Stimulated activated CD8-positive, alpha-beta memory T cell treated with anti-CD3 and anti-CD28 coated beads, Interleukin-7, amount 100 ng/mL, for 24 hours (primary cell): ENCODE measurements at places on chromosomes 11 and 22.

DNA sequence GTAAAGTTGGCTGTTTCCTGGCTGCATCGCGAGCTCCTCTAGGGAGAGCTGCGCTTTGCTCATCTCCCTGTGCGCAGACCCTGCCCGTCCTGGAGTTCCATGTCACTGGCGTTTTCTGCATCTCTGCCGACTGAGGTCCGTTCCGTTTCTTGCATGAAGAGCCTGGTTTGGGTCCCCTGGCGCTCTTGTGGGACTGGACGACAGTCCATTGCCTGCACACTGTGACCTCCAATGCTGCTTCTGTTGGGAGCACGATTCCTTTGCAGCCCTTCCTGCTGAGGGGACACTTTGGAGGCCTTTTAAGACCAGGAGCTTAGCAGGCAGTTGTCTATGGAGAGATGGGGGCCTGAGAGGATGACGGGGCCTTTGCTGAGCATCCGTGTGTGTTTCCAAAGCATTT is 90.3 kb downstream of the TBC1D22A start:
- DNase-seq: no peak

DNA sequence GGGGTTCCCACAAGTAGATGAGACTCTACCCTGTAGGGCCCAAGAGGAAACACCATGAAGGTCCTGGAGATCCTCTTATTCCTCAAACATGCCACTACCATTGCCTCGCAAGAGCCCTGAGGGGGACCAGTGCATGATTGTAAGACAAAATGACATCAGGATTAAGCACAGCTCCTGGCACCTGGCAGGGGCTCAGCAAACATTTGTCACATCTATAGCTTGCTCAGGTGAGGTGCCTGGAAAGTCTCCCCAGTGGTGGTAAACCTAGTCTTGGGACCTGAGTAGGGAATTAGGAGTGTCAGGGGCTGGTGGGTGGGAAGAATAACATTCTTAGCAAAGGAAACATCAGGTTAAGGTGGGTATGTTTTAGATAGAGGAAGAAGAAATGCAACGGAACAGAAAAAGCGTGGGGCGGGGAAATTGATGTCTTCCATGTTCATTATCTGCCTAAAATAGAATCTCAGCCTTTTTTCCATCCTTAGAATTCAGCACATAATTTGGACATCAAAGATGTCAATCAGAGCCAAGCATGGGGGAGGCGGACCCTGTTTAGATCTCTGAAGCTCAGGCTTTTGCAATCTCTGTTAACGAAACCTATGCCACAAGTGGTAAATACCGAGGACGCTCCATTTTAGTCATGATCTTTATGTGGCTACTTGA is 924 bp downstream of the YPEL1 start:
- no peak for DNase-seq

- no peak for DNase-seq
Observed at GRCh38 chr11:92224407-92225124, at the start of gene FAT3. Gene FAT3, plus strand, starts transcription at chr11:92224818. Its CDS starts 127,295 bp downstream, at chr11:92352113.

DNA sequence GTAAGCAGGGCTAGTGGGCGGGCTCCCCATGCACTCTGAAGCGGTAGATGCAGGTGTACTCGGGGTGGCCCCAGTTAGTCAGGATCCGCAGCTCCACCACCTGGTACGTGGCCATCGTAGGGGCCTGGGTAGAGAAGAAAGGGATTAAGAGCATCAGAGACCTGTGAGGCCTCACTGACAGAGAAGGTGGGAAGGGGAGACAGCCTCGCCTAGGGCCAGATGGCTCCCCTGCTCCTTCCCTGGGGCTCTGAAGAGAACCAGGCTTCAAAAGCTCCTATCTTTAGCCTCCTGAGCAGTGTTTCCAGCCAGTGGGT is 19.6 kb downstream of the SUN2 start:
- no peak for DNase-seq

- DNase-seq: no peak
Observed at GRCh38 chr11:125407046-125407445, 89.0 kb downstream of the FEZ1 start.
